OCI-LY7 (cell line): ENCODE measurements at places on chromosomes 6 and 20.
A peak's percentile ranks its signal among the peaks of the same experiment; 100 is the strongest.

GRCh38 chr6:3742426-3743344 is 8.8 kb downstream of the PXDC1 start:
- peak; percentile 82 for DNase-seq

- DNase-seq = no peak
Observed at GRCh38 chr20:61357119-61357518, 105.1 kb downstream of the CDH4 start.

GRCh38 chr6:53986165-53986720 is 125.0 kb upstream of the MLIP start:
- peak; percentile 9 for DNase-seq

GRCh38 chr6:167678102-167679101 is 148.3 kb upstream of the AFDN start:
- no peak for DNase-seq

DNA sequence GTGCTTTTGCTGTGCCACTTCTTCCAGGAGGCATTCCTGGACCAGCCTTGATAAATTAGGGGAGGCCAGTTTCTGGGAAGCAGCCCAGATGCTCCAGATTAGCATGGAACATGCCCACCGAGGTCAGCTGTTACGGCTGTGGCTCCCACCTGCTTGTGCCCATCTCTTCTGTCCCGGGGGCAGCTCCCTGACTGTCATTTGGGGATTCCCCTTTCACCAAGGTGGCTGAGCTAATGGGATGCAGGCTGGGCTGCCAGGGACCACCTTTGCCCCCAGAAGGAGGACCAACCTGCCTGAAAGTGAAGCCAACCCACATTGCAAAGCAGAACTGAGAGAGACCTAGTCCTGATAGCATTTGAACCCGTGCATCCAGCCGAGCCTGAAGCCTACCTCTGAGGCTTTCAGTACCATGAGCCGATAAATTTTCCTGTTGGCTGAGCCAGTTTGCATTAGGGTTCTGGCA is 85.3 kb downstream of the PTPN1 start:
- DNase-seq = peak; percentile 35

DNA sequence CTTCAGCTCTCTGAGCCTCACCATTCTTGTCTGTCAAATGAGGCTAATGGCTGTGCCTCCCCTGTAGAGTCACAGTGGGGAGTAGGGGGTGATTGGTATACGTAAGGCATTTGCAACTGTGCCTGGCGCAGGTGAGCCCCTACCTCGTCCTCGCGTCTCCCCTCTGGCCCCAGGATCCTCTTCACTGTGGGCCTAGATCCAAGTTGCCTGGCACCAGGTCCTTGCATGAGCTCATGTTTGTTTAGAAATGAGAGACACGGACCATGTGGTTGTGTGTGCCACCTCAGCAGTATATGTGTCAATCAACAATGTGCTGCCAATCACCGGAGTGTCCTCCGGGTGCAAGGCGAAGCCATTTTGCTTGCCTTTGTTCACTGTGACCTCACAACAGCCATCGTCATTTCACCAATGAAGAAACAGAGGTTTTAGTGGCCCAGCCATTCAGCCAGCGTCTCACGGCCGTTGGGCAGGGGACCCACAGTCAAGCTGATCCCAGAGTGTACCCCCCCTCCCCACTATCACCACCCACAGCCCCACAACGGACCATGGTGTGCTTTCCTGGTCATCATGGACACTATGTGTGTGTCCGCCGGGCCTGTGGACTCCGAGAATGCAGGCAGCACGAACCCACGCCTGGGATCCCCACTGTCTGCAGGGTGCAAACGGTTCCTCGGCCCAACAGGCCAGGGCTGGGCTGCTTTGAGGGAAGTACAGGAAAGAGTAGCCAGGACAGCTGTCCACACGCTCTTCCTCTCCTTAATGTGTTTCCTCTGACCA is 35.9 kb upstream of the STX16 start:
- DNase-seq = no peak
